Colonic mucosa (tissue), 4 donors: ENCODE measurements at places on chromosomes 3 and 15. TPM values are rescaled to one million over a fixed set of nuclear protein-coding genes. Genes with fewer than 3 reads are reported as not detected.

DNA sequence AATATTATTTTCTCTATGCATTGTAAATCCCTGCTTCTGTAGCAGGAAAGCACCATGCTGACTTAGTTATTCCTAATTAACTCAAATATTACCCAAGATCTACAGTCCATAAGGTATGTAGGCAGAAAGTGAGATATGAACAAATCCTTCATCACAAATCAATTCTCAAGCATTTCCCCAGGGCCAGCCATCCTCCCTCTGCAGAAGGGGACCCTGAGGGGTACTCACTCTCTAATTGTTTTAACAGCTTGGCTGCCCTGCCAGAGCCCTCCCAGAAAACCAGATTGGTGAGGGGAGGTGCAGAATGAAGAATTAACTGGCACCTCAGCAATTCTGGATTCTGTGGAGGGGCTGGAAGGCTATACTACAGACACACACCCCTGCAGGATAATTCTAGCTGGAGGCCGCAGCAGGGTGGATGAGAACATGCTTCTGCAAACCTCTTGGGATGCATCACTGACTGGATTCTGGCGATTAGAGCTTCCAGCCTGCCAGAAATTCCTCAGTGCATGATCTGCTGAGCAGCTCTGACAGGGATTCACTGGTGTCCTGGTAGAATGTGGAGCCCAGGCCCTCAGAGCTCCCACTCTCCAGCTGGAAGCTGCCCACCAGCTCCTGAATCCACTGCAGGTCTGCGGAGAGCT is 88.6 kb upstream of the HERC1 start:
- no peaks in the 10 kb centered on the region for H3K36me3 ChIP-seq
- no peaks in the 10 kb centered on the region for H3K4me1 ChIP-seq
- H3K4me3 ChIP-seq = no peak overlapping the region

DNA sequence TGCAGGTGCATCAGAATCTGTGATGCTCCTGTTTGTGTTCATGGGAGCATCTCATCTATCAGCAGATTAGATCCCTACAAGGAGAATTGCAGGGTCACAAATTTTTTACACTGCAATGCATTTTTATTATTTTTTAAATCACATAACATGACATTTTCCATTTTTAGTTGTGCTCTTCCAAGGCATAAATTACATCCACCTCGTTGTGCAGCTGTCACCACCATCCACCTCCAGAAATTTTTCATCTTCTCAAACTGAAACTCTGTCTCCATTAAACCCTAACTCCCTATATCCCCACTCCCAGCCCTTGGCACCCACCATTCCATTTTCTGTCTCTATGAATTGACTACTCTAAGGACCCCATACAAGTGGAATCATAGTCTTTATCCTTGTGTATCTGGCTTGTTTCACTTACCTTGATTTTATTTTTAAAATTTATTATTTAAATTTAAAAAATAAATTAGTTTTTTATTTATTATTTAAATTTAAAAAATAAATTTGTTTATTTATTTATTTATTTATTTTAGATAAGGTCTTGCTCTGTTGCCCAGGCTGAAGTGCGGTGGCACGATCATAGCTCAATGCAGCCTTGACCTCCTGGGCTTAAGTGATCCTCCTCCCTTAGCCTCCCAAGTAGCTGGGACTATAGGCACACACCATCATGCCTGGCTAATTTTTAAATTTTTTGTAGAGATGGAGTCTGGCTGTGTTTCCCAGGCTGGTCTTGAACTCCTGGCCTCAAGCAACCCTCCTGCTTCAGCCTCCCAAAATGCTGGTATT is 47.7 kb downstream of the FBLN2 start:
- H3K36me3 ChIP-seq = no peaks in the 10 kb centered on the region
- no peak overlapping the region for H3K27ac ChIP-seq
- H3K27me3 ChIP-seq = no peaks in the 10 kb centered on the region
- H3K4me1 ChIP-seq = no peaks in the 10 kb centered on the region
- H3K4me3 ChIP-seq = no peak overlapping the region

DNA sequence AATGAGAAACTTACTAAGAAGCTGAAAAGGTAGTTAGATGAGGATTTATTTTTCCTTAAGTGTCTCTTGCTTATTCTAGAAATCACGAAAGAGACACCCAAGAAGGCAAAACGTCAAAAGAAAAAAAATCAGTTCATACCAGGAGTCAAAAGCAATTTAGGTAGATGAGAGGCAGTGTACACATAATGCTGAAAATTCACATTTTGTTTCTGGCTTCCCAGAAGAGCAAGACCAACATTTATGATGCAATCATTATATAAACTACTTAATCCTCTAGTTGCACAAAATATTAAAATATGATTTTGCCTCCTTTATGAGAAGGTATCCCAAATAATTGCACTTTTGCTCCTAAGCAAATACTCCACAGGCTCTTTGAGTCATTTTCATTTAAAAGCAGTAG is 228.0 kb downstream of the FMN1 start:
- H3K4me3 ChIP-seq = no peak overlapping the region
- H3K36me3 ChIP-seq = no peaks in the 10 kb centered on the region
- H3K27ac ChIP-seq = no peak overlapping the region
- no peaks in the 10 kb centered on the region for H3K27me3 ChIP-seq
- H3K4me1 ChIP-seq = no peaks in the 10 kb centered on the region

GRCh38 chr3:49058011-49058410 is 28.8 kb upstream of the IMPDH2 start:
- no peaks in the 10 kb centered on the region for H3K27me3 ChIP-seq

GRCh38 chr3:142053835-142054234 is 95.5 kb downstream of the TFDP2 start:
- no peak overlapping the region for H3K27ac ChIP-seq
- no peaks in the 10 kb centered on the region for H3K36me3 ChIP-seq
- DNase-seq = no peak
- no peak overlapping the region for H3K4me3 ChIP-seq
- H3K4me1 ChIP-seq = no peaks in the 10 kb centered on the region

DNA sequence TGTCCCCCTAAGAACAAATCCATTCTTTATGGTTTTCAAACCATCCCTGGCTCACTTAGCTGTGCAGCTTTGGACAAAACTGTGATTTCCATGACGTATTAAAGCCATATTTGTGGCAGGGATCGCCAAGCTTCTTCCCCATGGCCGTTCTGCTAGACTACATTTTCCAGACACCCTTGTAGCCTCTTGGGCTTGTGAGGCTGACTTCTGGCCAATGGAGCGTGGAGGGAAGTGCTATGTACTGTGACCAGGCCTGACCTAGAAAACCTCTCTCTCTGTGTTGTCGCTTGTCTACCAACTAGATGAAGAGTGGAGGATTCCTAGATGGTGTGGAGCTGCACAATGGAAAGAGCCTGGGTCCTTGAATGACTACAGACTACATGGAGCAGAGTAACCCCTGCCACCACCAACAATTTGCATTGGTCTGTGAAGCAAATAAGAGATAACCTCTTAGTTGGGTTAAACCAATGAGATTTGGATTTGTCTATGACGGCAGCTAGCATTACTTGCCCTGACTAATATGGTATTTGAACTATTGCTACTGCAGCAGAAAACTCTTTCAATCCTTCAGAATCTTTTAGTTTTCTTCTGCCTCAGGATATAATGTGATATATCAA is 22.1 kb upstream of the MGLL start:
- no peaks in the 10 kb centered on the region for H3K27me3 ChIP-seq
- no peaks in the 10 kb centered on the region for H3K36me3 ChIP-seq
- no peak overlapping the region for H3K27ac ChIP-seq
- H3K4me3 ChIP-seq = no peak overlapping the region

DNA sequence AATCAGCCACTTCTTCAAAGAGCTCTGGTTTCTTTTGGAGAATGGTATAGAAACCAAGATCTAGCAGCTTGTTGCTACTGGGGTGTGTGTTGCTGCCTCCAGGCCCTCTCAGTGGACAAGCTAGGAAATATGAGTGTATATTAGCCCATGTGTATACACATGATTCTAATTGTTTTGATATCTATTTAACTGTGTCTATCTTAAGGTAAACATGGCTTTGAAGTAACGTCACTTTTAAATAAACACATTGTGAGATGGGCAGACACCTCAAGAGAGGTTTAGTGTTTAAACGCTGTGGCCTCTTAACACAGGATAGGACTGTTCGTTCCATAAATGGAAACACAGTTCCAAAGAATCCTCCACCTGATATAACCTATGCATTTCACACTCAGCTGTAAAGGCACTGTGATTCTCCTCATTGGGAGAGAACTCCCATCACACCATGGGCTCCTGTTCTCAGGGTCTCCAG is 87.0 kb downstream of the GMPS start:
- H3K36me3 ChIP-seq = no peaks in the 10 kb centered on the region
- H3K4me1 ChIP-seq = no peaks in the 10 kb centered on the region
- no peaks in the 10 kb centered on the region for H3K27me3 ChIP-seq
- DNase-seq = no peak

GRCh38 chr3:183324083-183324482 is 71.0 kb downstream of the B3GNT5 start:
- no peak for DNase-seq
- H3K4me1 ChIP-seq = no peaks in the 10 kb centered on the region
- H3K27me3 ChIP-seq = no peaks in the 10 kb centered on the region
- H3K36me3 ChIP-seq = no peaks in the 10 kb centered on the region
- no peak overlapping the region for H3K27ac ChIP-seq

- H3K27ac ChIP-seq = no peak overlapping the region
- DNase-seq = no peak
- no peaks in the 10 kb centered on the region for H3K4me1 ChIP-seq
- H3K27me3 ChIP-seq = no peaks in the 10 kb centered on the region
Measured at GRCh38 chr3:102020735-102021134, 171.4 kb downstream of the NFKBIZ start.

- no peak for DNase-seq
- no peaks in the 10 kb centered on the region for H3K4me1 ChIP-seq
- no peaks in the 10 kb centered on the region for H3K36me3 ChIP-seq
- no peak overlapping the region for H3K4me3 ChIP-seq
- no peaks in the 10 kb centered on the region for H3K27me3 ChIP-seq
Measured at GRCh38 chr3:30186741-30187219, 419.6 kb upstream of the TGFBR2 start.

DNA sequence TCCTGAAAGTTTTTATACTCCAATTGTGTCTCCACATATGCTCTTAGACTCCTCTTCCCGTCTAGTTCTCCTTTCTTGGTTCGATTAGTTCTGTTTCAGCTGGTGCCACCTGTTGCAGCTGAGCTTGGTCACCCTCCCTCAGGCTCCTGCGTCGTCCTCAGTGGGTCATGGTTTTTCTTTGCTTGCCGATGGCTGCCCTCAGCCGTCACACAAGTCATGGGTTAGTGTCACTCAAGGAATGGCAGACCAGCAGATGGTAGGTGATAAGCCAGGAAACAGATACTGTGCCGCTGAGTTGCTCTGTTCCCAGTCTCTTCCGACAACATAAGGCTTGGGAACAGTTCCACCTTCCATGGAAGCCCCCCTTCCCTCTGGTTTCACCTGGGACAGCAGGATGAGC is 109.9 kb downstream of the IGF1R start:
- no peak overlapping the region for H3K27ac ChIP-seq
- no peaks in the 10 kb centered on the region for H3K36me3 ChIP-seq
- H3K4me3 ChIP-seq = no peak overlapping the region
- no peak for DNase-seq
- no peaks in the 10 kb centered on the region for H3K27me3 ChIP-seq
- no peaks in the 10 kb centered on the region for H3K4me1 ChIP-seq

DNA sequence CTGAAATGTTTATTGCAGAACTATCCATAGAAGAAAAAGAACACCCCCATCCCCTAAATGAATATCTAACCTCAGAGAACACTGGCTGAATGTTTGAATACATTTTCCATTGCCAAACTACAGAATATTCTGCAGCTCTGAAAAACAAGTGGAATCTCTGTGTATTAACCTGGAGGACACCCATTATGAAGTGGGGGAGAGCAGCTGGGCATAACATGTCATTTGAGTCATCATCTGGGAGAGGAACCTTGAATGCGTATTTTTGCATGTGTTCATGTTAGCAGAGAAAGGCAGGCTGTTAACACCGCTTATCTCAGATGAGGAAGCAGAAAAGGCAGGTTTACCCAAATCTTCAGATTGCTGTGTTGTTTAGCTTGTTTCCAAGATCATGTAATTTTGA is 31.5 kb downstream of the ESYT3 start:
- H3K4me3 ChIP-seq = no peak overlapping the region
- no peaks in the 10 kb centered on the region for H3K36me3 ChIP-seq
- H3K27me3 ChIP-seq = no peaks in the 10 kb centered on the region
- H3K27ac ChIP-seq = no peak overlapping the region

DNA sequence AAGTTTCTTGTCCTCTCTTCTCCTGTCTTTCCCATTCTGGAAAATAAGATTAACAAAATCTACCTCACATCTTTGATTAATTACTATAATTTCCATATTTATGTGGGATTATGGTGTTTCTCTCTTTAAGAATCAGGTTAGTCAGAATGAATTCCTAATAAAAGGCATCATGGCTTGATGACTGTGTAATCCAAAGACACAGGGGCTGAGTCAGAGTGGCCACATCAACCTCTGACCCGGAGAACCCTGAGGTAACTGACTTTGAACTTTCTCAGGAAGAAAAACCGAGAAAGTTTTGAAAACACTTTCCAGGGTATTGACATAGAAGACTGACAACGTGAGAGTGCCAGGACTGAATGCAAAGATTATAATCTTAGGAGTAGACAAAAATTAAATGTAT is 170.3 kb upstream of the MCTP2 start:
- no peaks in the 10 kb centered on the region for H3K27me3 ChIP-seq
- no peak overlapping the region for H3K4me3 ChIP-seq
- H3K27ac ChIP-seq = no peak overlapping the region
- no peaks in the 10 kb centered on the region for H3K36me3 ChIP-seq

GRCh38 chr3:177104299-177104992 is 92.8 kb downstream of the TBL1XR1 start:
- H3K4me3 ChIP-seq = no peak overlapping the region
- no peaks in the 10 kb centered on the region for H3K27me3 ChIP-seq
- H3K4me1 ChIP-seq = peaks cover 3% of the 10 kb centered on the region

Gene C2CD4A
- total RNA-seq = 3.7 TPM

Gene P2RY12
- 0.72 TPM for total RNA-seq

Gene TRH
- total RNA-seq = not detected

Gene ACAN
- 0.35 TPM for total RNA-seq

Gene PTH1R
- 0.86 TPM for total RNA-seq

Gene SV2B
- 0.17 TPM for total RNA-seq
